ENCODE measurements at places on chromosomes 2 and 18.
A peak's percentile ranks its signal among the peaks of the same experiment; 100 is the strongest.

- peak; percentile 63 for DNase-seq
These were observed 479 bp downstream of the RNMT start for GRCh38 chr18:13726972-13727331.

DNA sequence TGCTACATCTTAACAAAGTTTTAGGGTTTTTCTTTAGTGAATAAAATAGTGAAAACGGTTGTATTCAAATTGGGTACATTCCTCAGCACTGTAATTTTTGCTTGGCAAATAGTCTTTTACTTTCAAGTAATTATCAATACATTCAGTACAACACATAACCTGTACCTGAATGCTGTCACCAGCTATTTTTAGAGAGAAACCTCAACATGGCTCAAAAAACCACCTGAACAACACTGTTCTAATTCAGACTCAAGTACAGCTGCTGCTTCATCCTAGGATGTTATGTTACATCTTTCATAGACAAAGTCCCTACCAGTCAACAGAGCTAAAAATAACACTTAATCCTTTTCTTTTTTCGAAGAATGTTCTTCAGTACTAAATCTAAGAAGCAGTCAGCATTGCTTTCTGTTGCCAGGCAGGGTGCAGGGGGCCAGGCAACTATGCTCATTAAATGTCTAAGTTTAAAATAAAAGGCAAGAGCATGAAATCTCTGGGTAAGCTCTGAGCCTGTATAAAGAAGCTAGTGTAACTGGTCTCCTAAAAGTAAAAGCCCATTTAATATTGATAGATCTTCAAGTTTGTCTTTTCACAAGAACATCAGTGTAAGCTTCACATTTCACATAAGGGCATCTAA lies 20.5 kb downstream of the PDIA6 start:
- no peak for DNase-seq

DNA sequence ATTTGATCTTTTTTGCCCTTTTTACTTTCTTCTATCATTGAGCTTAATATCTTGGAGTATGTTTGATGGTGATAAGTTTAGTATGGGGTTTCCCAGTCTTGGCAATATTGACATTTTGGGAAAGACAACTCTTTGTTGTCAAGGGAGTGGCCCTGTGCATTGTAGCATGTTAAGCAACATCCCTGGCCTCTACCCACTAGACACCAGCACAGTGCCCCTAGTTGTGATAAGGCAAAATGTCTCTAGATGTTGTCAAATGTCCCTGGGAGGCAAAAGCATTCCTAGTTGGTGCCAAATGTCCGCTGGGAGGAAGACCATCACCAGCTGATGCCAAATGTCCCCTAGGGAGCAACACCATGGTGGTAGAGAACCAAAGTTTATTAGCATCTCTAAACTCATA lies 28.2 kb downstream of the GULP1 start:
- no peak for DNase-seq

DNA sequence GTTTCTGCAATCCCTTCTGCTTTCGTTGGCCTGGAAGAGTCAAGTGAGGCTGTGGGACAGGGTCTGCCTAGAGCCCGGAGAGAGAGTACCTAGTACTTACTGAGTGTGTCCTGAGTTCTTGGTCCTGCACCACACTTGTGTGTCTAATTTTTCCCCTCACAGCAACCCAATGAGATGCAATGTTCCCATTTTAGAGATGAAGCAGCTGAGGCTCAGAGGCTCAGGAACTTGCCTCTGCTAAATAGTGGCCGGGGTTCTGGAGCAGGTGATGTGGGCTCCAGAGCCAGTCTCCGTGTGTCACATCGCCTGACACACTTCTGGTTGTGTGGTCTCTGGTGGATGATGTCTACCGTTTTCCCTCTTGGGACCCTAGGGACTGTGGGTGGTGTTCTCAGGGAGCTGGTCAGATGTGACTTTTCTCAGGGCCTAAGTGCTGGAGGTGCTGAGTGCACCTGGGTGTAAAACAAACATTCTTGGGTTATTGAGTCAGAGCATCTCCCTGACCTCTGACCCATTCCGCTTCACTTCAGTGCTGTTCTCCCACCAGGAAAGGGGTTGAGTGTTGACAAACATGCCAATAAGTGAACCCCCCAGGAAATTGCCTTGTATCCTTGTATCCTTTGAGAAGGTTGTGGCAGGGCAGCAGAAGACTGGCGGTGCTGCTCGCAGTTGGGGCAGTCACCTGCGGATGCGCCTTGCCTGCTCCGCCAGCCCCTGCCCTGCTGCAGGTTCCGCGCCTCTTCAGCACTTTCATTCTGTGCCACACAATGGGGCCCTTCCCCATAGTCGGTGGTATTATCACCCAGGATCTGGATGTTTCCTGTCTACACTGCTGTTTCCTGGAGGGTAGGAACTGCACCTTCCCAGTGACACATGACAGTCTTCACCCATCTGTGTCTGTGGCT lies 32.1 kb downstream of the HK2 start:
- DNase-seq, result no peak

GRCh38 chr2:165810418-165810817 lies 16.4 kb upstream of the GALNT3 start:
- no peak for DNase-seq

DNA sequence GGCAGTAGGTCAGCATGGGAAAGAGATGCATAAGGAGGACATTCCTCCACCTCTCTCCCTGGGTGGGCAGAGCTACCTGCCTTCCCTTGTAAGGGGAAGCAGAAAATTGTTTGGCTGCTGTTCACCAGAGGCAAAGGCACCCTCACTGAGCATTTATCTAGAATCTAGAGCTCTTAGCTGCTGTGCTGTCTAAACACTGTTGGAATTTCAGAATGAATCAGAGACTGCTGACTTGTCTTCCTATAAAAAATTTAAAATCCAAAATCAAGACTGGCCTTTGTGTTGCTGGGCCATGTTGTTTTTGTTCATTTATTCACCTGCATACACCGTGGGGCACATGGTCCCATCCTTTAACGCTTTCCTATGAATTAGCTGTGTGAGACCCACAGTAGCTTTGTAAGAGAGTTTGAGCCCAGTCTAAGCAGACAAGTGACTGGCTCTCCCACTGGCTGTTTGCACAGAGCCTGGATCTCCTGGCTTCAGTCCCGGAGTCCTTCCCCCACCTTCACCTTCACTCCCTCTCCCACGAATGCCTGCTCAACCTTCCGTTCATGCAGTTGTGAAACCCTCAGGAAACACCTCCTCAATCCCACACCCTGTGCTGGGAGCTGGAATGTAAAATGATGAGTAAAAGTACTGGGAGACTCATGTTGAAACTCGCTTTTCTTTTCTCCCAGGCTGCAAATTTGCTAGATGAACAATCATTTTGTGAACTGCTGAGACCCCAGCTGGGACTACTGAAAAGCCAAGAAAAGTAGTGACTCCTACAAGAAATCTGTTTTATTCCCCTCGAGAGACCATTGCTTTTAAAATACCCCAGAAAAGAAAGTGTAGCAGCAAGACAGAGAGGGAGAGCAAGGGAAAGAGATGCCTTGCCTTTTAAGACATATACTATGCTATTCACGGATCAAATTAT lies 76.2 kb downstream of the FAM168B start:
- no peak for DNase-seq

- no peak for DNase-seq
These were observed 264.8 kb upstream of the FSIP2 start for GRCh38 chr2:185473838-185474237.

GRCh38 chr2:1973636-1974035 lies 229.3 kb upstream of the PXDN start:
- no peak for DNase-seq

DNA sequence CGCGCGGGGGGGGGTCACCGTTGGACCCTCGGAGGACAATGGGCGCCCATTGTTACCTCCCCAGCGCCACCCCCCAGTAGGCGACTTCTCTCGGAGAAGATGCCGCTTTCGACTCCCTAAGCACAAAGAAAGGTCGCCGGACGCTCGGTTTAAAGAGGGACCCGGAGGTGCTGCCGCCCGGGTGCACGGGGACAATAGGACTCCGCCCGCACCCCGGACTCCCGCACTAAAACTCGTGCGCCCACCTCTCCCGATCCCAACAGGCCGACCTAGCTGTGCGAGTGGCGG lies 318 bp upstream of the CDC42EP3 start:
- no peak for DNase-seq

- no peak for DNase-seq
These were observed 15.7 kb downstream of the IRS1 start for GRCh38 chr2:226783885-226784284.

GRCh38 chr18:32771169-32771751 lies 1.6 kb downstream of the KLHL14 start:
- DNase-seq, result no peak

DNA sequence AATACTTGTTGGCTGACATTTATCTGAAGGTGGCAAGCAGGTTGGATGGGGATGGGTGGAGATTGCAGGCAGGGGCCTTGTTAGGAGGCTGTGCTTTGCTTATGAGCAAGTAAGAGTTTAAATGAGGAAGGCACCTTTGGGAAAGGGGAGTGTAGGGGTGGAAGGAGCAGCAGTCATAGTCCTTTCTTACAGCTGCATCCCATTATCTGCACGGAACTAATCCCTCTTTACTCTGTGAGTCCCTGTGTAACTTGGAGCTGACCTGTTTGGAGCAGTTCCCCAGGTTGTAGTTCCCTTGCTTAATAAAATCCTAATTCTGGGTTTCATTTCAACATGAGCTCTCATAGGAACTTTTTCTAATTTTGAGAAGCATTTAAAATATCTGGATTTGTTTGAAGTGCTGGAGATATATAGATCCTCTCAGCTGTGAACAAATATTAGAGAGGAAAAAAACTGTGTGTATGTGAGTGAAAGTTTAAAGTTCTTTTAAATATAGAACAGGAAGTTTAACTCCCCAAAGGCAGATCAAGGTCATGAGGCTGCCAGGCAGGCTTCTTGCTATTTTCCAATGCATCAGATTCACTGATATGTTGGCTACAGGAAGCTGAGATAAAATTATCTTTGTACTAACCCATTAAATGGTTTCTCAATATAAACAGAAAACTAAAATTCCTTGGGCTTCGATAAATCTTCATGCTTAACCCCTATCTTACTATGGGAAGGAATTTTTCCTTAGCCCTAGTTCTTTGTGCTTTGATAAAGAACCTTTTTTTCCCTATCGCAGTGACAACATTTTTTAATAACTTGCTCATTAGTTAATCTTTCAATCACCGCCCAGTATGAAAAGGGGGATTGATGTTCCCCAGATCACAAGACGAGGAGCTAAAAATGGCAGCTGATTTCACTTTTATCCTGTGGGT lies 104.6 kb upstream of the EML6 start:
- DNase-seq, result no peak

- DNase-seq, result no peak
These were observed 144.3 kb upstream of the TFPI start for GRCh38 chr2:187698374-187699110.

DNA sequence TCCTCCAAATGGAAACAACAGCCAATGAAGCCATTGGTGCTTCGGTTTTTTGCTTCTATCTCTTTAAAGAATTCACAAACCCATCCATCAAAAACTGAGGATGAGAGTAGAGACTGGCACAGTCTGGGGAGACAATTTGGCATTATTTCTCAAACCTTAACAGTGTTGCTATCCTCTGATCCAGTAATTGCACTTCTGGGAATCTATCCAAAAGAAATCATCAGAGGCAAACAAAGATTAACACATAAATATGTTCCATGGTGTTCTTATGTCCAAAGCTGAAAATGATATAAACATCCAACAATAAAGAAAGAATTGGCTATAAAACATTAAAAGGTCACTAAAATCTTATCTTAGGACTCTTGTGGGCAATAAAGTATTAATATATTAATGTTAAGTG lies 35.1 kb downstream of the REEP1 start:
- no peak for DNase-seq

- no peak for DNase-seq
These were observed 27.1 kb upstream of the PIEZO2 start for GRCh38 chr18:11176481-11176881.

Data from substantia nigra (tissue), 51 donors.